ENCODE measurements at places on chromosomes 12 and 14.

GRCh38 chr12:111363578-111363977 is 5.3 kb downstream of the PHETA1 start:
- no peak for DNase-seq

DNA sequence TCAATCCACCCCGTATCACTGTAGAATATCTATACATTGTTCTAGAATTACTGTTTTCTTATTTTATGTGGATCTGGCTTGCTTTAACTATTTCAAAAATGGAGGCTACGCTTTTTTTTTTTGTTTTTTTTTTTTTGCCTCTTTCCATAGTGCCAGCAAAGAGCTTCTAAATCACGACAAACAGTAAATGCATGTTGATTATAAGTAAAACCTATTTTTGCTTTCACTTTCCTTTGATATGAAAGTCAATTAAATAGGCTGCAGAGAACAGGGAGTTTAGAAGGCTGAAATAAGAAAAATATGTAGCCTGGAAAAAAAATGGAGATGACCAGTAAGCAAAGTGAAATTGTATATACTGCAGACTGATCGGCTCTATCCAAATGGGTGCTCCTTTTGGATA is 112.3 kb upstream of the AMIGO2 start:
- DNase-seq = no peak

DNA sequence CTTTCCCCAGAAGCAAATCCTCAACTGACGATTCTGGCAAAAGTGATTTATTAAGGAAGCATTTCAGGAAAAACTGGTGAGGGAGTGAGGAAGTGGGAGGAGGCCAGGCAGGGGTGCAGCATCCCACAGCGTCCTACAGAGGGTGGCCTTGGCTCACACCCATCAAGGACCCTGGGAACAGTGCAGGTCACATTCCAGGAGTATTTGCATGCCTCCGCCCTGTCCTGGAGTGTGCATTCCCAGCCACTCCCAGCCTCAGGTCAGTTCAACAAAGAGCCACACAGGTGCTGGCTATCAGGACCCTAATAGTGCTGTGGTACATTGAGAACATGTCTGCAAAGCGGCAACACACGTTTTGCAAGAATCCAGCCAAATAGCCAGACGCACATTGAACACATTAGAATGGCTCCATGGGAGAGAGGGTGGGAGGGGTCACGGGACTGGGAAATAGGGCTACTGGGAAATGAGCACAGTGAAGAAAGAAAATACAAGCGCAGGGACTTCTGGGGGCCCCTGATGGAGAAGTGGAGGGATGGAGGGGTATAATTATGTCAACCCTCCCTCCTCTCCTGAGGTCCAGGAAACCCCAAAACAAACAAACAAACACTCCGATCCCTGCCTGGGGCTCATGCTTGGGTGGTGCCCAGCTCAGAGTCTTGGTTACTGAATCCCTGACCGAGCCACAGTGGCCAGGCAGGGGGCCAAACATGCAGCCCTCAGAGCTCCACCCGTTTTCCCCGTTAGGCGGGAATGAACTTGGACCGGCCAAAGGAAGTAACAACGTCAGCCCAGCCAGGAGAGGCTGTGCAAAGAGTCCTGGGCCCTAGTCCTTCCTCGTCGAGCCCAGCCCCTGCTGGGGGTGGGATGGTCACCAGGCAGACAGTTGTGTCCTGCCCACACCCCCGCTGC is 36.5 kb downstream of the CMKLR1 start:
- no peak for DNase-seq

GRCh38 chr12:104720339-104721038 is 237.6 kb downstream of the SLC41A2 start:
- DNase-seq = no peak

GRCh38 chr12:8816448-8817050 is 5.9 kb upstream of the A2ML1 start:
- DNase-seq = no peak

DNA sequence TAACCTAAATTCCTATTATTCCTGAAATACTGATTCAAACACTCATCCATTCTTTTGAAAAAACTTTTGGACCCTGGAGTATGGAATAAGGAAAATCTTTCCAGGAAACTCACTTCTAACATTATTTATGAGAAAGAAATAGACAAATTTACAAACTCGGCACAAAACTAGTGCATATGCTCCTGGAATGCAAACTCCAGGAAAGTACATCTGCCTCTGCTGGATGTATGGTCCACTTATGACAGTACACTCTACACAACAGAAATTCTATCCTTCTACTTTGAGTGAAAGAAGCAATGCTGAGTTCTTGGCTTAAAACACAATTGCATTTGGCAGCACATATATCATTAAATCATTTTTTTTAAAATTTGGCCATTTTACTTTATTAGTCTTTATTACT is 700.5 kb upstream of the STXBP6 start:
- DNase-seq = no peak

DNA sequence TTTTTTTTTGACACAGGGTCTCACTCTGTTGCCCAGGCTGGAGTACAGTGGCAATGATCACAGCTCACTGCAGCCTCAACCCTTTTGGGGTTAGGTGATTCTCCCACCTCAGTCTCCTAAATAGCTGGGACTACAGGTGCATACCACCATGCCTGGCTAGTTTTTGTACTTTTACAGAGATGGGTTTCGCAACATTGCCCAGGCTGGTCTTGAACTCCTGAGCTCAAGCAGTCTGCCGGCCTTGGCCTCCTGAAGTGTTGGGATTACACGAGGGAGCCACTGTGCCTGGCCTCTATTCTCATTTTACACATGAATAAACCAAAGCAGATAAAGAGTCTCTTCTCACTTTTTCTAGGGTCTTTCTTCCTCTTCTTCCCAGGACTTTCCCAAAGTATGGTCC is 3.2 kb downstream of the TOMM20L start:
- no peak for DNase-seq

GRCh38 chr14:75917322-75917945 is 64.4 kb downstream of the TGFB3 start:
- DNase-seq = no peak

DNA sequence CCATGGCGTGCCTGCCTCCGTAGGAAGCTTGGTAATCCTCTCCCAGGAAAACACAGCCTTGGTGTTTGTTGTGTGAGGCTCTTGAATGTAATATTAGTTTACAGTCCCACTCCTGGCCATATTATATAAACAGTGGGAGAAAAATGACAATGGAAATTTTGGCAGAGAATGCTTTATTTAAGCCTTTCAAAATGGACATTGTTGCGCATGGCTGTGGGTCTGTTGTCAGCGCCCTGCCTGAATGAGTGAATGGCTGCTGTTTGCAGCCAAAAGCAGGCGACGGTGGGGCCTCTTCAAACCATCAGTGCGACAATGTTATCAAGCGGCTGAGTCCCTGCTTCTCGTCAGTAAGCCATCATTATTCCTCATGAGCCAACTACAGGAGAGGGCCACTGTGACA is 201.8 kb upstream of the RMST start:
- DNase-seq = no peak

GRCh38 chr12:106903241-106903945 is 52.3 kb upstream of the TMEM263 start:
- no peak for DNase-seq

- no peak for DNase-seq
Observed at GRCh38 chr14:102256716-102257115, 48.2 kb downstream of the MOK start.

DNA sequence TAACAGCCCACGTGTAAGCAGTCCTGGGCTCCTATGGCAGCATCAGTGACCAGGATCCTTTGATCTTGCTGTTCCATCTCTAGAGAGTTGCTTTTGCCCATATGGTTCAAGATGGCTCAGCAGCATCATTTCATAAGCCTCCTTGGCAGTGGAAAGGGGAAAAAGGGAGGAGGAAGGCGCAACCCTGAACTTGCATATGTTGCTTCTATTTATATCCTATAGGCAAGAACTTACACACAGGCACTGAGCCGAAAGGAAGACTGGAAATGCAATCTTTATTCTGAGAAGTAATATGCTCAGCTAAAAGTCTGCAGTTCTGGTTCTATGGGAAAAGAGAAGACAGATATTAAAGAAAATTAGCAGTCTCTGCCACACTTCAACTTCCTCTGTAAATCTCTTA is 167.7 kb upstream of the PLXNC1 start:
- no peak for DNase-seq

DNA sequence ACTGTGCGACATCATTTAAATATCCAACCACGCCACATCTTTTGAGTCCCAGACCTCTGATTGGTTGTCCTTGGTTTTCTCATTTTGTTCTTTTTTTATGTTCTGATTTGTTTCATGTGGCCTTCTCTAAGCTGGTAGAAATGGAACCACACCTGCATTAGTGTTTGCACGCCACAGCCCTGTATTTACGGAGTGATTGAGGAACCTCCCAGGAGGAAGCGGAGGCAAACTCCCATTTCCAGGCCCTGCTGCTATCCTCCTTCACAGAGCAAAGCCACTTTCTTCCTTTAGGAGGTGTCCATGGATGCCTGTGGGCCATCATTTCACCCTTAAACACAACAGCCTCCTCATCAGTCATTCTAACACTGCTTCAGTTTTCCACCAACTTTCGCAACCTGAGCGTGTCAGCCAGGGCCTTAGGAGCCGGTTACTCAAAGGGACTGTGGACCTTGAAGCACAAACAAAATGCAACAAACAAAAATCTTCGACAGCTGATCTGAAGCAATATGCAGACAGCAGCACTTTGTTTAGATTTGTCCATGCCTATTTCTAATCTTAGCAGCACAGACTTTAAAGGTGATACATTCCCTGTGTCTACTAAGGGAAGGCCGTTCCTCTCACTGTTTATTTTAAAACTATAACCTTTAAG is 1258.1 kb upstream of the TMEM132C start:
- no peak for DNase-seq

DNA sequence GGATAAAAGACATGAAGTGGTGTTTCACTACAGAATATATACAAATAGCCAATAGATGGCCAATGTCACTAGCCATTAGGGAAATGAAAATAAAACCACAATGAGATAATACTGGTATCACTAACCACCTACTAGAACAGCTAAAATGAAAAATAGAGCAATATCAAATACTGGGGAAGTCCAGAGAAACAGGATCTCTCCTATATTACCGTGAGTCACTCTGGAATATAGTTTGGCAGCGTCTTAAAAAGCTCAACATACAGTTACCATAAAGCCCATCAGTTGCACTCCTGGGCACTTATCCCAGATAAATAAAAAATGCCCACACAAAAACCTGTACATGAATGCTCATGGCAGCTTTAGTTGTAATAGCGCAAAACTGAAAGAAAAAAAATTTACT is 101.7 kb downstream of the TMTC1 start:
- no peak for DNase-seq

- DNase-seq = no peak
Observed at GRCh38 chr12:110577864-110578693, 5.0 kb downstream of the PPTC7 start.

- DNase-seq = no peak
Observed at GRCh38 chr14:67263499-67264149, 22.4 kb downstream of the PALS1 start.

GRCh38 chr14:61145034-61145902 is 135.9 kb downstream of the TMEM30B start:
- no peak for DNase-seq

GRCh38 chr12:49932533-49933130 is 17.9 kb upstream of the AQP2 start:
- DNase-seq = no peak

GRCh38 chr14:35223927-35224326 is 68.3 kb upstream of the PSMA6 start:
- DNase-seq = no peak

GRCh38 chr14:64340560-64341196 is 46.5 kb upstream of the ESR2 start:
- no peak for DNase-seq

DNA sequence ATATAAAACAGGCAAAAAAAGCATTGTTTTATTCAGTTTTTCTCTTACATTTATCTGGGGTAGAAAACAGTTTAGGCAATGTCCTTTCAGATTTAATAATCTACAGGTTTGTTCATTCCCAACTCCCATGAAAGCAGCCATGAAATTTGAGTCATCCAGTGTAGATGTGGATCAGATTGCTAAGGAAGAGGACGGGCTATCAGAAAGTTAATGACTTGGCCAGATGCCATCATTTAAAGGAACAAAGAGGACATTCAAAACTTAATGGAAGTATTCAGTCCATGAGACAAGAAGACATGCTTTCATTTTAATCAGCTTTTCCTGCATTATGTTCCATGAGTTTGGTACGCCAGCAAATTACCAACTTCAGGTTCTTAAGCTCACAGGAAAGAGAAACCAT is 31.1 kb upstream of the POC1B start:
- no peak for DNase-seq

DNA sequence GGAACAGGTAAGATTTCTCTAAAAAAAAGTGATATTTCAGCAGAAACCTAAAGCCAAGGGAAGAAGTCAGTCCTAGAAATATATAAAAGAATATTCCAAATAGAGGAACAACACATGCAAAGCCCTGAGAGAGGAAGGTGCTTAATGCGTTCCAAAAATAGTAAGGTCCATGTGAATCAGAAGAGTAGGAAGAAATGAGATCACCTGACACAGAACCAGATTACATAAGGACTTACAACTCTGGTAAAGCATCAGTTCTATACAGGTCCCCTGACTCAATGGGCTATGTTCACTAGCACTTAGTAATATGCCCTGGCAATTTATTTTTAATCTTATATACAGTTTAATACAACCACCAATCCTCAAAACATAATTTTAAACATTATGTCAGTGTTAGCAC is 30.0 kb downstream of the SENP1 start:
- no peak for DNase-seq

DNA sequence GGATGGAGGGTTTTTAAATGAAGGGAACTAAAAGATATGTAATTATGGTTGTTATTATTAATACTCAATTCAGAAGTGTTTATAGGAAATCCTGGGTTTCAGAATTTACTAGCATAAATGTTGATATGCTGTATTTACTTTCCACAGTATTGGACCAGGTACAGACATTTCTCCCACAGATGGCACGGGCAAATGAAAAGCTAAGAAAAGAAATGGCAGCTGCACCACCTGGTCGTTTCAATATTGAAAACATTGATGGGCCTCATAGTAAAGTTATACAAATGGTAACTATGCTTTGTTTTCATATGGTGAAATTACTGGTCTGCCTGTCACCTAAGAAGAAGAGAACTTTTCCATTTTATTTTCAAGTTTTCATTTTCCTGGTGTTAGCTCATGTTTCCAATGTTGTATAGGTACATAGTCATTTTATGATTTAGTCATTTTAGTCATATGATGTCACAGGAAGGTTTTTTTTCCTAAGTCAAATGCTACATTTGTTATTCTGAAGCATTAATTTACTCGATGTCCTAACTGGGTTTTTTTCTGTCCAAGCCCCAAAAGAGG is 5.5 kb downstream of the NOPCHAP1 start:
- DNase-seq = no peak

GRCh38 chr14:33017016-33017415 is 78.3 kb downstream of the NPAS3 start:
- no peak for DNase-seq

- no peak for DNase-seq
Observed at GRCh38 chr12:123601602-123602489, at the start of gene DDX55. DDX55 (plus strand) TSS chr12:123602099; CDS start chr12:123602149, 50 bp downstream.

All from cortex of kidney (tissue), 1 donor.